ENCODE measurements at places on chromosomes 3 and 15.

DNA sequence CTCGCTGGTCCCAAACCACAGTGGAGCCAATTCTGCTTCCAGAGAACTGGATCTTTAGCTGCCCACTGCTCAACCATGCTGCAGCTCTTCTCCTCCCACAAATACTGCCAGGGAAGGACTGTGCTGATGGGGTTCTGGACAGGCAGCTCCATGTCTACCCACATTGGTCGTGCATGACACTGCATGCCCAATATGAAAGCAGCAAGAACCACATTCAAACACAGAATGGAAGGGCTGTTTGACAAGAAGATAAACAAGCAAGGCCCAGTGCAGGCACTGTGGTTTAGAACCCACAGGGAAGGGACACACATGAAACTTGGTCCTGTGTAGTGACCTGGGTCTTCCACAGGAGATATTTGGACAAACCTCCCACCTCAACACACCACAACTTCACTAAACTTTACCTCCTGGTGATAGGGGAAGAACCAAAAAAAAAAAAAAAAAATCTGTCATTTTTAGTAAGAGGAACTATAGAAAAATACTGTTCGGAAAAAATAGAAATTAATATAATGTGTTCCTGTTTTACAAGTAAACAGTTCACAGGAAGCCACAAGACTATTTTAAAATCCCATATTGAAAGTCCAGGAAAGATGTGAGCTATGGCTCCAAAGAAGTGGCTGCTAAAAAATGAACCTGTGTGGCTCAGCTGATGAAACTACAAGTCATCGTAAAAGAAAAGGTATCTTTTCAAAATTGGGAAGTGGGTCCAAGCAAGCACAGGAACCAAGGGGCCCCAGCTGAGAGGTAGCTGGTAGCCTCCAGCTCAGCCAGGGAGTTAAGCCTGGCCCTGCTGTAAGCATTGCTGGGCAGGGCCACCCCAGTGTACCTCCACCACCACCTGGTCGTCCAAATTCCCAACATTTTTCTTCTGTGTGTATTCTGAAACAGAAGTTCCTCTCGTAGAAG, 77.7 kb upstream of the ACAN start:
- ATAC-seq = no peak

DNA sequence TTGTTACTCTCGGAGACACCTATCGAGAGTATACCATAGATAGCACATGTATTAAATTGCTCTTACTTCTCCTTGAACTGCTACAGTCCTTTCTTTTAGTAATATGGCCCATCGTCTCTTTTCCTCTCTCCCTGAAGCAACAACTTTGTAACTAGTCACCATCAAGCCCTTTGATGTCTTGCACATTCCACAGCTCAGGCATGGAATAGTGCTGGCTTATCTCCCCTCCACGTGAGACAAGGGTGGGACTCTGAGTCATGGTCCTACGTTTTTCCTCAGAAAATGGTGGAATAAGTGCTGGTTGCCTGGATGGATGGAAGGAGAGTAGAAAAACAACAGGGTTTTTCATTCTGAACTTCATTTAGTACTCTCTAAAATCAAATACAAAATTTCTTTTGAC, 163.3 kb upstream of the MBNL1 start:
- ATAC-seq = no peak

DNA sequence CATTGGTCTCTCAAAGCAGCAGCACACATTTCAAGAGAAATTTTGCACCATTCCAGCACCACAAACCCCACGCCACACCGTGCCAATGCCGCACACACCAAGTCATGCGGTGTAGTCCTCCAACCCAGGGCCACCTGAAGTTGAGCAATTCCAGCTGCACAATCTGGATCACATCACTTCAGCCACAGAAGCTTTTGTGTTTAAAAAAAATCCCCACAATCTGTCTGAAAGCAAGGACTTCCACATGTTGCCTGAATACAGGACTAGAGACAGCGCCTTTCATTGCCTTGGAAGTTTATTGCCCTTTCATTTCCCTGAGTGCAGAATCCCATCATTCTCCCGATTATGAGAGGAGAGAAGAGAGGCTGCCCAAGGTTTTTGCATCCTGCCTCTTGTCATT, 175.6 kb upstream of the BCL6 start:
- ATAC-seq = no peak

- no peak for ATAC-seq
Measured at GRCh38 chr15:89139613-89140499, 51.6 kb downstream of the ABHD2 start.

DNA sequence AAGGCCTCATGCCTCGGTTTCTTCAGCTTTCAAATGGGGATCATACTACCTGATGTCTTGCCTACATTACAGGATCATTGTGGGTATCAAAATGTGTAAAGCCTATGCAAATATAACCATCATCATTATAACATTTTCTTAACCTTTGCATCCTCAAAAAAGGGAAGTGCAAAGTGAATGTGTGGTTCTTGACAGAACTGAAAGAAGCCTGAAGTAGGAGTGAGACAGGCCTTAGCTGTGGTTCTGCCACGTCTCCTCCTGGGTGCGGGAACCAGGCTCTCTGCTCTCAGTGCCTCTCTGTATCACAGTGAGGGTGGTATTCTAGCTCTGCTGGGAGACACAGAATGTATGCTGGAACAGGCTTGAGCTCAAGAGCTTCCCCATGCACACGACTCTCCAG, 316.9 kb upstream of the ICE2 start:
- ATAC-seq = no peak
